ENCODE measurements at places on chromosomes 2 and 18.

GRCh38 chr18:80088823-80089222 is 20.2 kb upstream of the ADNP2 start:
- DNase-seq, result no peak

DNA sequence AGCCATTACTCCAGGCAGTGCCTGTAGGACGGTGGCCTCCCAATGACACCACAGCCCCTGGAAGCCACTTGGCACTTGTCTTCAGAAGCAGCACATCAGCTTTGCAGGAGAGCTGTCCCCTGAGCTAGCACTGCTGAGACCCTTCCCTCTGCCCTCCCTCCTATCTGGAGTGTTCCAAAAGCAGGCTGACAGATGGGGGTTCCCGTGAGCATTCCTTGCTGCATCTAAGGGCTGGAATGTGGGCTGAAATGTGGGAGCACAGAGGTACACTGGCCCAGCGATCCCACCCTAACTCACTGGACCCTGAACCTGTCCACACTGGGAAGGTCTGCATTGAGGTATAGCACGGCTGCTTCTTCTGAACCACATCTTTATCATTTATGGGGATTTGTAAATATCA is 230.1 kb downstream of the ANAPC1 start:
- no peak for DNase-seq

DNA sequence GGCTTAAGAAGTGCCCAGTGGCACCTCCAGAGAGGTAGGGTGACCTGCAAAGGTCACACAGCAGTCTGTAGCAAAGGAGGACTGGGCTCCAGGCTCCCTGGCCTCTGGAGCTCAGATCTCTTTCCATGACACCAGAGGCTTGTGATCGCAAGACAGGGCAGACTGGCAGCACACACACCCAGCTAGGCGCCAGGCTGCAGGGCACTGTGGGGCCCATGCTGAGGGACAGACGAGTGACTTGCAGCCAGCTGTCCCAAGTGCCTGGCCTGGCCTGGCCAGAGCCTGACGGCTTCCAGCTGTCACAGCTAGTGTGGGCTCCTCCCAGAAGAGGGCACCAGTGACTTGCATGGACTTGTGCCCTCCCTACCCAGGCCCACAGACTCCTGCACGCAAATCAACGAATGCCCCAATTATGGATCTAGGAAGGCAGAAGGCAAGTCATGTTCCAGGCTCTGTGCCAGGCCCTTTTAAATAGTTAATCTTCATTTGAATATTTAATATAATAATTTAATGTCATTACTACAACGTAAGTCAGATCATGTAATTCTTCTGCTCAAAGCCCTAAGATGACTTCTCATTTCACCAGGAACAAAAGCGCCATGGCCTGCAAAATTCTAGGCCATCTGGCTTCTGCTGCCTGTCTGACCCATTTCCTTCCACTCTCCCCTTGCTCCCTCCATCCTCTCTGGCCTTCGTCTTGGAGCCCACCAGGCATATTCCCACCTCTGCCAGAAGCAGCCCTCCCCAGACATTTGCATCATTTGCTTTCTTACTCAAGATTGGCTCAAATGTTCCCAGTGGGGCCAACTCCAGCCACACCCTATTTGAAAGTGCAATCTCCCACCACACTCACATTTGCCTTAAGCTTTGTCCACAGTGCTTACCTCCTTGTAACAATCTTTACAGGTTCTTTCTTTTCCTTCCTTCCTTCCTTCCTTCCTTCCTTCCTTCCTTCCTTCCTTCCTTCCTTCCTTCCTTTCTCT is 3.7 kb upstream of the SPEG start:
- no peak for DNase-seq

GRCh38 chr2:197273485-197273884 is 37.1 kb downstream of the ANKRD44 start:
- DNase-seq, result no peak

GRCh38 chr18:65788373-65788772 is 37.6 kb downstream of the CDH7 start:
- DNase-seq, result no peak

- no peak for DNase-seq
Observed at GRCh38 chr2:178199334-178199733, 5.0 kb downstream of the OSBPL6 start.

DNA sequence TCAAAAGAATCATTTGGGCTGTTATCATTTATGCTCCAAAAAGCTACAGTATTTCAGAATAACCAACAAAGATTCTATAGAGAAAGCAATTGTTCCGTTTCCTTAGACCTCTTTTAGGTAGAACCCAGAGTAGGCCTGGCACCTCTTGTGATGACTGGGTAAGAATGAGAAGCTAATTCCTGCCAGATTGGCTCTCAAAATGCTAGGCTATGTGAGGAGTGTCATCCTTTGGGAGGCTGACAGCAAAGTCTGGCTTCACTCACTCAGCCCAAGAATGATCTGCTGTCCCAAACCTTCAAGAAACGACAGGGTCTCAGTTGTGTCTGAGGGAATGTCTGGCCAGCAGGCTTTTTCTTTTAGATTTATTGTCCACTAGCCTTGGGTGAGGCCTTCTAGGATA is 4.5 kb downstream of the CERS6 start:
- DNase-seq, result no peak

DNA sequence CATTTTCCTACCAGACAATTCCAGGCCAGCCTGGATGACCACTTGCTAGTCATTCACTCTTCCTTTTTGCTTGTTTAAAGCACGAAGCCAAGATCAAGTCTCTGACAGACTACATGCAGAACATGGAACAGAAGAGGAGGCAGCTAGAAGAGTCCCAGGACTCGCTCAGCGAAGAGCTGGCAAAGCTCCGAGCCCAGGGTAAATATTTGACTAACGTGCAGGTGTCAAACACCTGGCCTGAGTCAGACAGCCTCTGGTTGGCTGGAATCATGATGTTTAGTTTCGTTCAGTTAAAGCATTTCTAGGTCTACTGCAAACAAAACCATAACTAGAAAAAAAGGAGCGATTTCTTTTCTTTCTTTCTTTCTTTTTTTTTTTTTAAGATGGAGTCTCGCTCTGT is 44.2 kb upstream of the LYPD6B start:
- DNase-seq, result no peak

DNA sequence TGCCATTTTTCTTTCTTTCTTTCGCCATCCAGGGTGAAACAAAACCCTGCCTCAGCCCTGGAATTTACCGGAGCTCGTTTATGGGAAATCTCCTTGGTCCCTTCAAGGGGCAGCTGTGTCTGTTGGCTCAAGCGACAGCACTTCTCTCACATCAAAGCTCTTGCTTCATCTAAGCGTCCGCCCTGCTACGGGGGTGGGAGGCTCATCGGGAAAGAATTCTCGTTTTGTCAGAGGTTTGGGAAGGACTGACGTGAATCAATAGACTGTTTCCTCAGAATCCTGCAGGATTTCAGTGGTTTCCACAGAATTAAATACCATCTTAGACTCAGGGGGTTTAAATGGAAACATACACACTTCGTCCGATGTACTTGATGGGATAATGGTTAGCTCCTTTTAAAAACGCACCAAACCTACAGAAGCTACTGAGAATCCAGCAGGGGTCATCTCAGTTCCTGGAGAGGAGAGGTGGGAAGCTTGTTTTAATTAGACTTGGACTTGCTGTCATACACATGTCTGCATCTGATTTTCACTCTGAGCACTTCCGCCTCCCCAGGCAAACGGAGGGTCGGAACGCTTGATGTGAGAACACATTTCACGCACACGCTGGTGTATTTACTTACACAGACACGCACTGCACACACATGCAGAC is 91.6 kb downstream of the ASB1 start:
- DNase-seq, result peak; percentile 83

- peak; percentile 26 for DNase-seq
Observed at GRCh38 chr2:230161184-230161583, 58.6 kb downstream of the SP110 start.

GRCh38 chr2:4135765-4136164 is 432.4 kb downstream of the DCDC2C start:
- no peak for DNase-seq

DNA sequence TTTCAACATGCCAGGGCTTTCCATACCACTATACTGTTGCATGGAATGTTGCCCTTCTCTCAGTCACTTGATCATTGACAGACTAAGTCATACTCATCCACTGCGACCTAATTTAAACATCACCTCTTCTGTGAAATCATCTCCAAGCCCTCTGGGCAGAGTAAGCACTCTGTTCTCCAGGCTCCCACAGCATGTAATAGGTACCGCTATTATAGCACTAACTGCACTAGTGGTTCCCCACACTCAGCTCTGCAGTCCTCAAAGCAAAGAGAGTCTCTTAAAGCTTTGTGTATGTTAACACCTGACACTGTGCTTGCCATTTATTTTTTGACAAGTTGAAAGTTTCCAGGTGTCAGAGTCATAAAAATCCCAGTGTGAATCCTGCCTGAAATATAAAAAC is 947.2 kb downstream of the ERBB4 start:
- no peak for DNase-seq

DNA sequence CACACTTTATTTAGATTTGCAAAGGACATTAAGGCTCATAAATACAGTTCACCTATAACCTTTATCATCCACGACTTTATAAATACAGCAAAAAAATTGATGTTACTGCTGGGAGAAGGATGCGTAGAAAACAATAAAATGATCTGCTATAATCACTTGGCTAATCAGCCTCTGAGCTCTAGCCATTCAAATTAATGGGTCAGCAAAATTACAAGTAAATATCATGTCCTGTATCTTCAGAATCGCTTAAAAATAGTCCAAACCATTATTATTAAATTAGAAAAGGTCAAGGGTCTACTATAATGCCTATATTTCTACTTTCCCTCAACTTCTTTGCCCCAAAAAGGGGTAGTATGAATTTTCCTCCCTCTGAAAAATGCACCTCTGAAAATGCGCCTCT is 40.3 kb downstream of the OLA1 start:
- no peak for DNase-seq

DNA sequence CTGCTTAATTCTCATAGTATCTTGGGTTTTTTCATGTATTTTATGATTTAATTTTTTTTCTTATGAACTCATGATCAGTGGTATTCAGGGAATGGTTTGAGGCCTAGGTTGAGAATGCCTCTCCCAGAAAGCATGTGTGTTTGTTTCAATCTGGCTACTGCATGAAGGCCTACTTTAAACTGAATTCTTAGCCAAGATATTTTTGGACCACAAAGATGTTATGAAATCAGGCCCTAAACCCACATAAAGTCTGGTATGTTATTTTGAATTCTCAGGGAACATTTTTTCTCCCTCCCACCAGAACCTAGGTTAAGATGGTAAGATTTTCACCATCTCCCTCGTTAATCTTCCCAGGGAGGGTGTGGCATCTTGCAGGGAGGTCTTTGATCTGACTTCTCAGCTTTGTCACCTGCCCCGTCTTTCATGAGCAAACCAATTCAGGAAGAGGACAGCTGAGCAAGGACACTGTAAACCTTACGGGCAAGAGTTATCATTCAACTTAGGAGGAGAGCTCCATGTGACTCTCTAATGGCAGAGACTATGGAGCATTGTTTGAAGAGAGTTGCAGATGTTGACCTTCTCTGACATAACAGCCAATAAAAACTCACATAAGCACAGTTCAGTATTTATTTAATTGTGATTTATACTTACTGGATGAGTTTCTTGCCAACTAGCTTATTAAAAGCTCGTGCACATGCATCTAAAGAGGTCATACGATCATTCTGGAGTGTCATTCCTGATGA is 21.3 kb upstream of the ACKR3 start:
- DNase-seq, result peak; percentile 66

DNA sequence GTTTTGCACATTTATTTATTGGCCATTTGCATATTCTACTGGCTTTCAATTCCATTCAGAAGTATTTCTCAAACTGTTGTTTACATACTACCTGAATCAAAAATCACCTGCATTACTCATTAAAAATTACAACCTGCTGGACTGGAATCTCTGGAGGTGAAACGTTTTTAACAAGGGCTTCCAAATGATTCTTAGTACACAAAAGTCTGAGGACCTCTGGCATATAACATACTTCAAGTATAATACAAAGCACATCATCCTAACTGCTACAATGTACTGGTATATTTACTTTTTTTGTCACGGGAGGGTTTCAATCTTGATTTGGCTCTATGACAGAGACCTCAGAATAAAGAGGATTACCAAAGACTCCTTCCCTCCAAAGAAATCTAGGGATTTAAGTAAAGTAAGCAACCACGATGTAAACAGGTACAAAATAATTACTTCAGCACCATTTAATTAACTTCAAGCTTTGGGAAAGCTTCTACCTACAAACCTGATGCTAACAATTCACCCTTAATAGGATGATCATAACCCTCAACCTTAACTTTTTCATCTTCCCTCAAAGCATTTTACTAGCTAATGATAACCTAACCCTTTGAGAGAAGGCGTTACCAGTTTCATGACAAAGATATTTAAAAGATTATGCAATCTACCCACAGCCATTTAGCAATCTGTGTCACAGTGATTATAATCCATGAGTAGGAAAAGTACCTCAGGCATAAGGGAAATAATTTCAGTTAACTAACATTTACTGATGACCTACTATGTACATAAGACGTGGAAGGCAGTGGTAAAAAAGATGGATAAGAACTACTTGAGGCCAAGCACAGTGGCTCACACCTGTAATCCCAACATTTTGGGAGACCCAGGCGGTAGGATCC is 24.7 kb downstream of the ATAD2B start:
- DNase-seq, result peak; percentile 57

- DNase-seq, result no peak
Observed at GRCh38 chr2:108884619-108885018, 98.0 kb downstream of the CCDC138 start.

DNA sequence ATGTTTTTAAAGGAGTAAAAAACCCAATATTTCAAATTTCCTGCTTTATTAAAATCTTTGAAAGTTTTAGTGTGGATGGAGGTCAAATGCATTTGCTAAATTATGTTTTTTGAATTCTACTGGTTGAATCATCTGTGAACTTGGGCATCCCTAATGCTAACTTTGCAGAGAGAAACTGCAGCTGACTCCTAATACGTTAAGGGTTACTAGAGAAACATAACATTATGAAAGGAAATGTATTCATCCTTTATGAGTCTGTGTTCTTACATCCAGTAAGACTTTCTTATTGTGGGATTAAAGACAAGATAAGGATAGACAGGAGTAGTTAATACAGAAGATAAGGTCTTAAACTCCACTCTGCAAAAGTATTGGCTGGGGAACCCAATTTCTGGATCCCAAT is 140.6 kb downstream of the FAM124B start:
- DNase-seq, result no peak

- DNase-seq, result no peak
Observed at GRCh38 chr18:7358989-7359726, 128.3 kb downstream of the LRRC30 start.

- no peak for DNase-seq
Observed at GRCh38 chr2:163657281-163657656, 78.5 kb downstream of the FIGN start.

DNA sequence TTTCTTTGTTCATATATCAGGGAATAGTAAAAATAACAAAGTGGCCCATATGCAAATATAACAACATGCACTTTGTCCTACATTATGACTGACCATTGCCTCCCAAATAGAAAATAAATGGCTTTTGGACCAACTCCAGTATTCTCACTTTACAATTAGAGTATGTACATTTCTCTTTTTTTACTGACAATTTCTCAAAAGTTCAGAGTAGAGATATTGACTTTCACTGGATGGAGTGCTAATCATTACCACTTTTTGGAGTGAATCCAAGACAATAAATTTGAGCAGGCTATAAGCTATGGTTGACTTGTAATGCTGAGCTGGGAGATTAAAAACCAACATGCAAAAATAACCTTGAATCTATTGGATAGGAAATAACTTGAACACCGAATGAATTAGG is 987.4 kb downstream of the SUCLG1 start:
- no peak for DNase-seq

Measured in GM04503 (cell line).